Activated naive CD8-positive, alpha-beta T cell treated with anti-CD3 and anti-CD28 coated beads, Interleukin-2, amount 10 ng/mL, durations not matched to agents 7 days and 5 days (primary cell): ENCODE measurements at places on chromosomes 6 and 20.
A peak's percentile ranks its signal among the peaks of the same experiment; 100 is the strongest.

DNA sequence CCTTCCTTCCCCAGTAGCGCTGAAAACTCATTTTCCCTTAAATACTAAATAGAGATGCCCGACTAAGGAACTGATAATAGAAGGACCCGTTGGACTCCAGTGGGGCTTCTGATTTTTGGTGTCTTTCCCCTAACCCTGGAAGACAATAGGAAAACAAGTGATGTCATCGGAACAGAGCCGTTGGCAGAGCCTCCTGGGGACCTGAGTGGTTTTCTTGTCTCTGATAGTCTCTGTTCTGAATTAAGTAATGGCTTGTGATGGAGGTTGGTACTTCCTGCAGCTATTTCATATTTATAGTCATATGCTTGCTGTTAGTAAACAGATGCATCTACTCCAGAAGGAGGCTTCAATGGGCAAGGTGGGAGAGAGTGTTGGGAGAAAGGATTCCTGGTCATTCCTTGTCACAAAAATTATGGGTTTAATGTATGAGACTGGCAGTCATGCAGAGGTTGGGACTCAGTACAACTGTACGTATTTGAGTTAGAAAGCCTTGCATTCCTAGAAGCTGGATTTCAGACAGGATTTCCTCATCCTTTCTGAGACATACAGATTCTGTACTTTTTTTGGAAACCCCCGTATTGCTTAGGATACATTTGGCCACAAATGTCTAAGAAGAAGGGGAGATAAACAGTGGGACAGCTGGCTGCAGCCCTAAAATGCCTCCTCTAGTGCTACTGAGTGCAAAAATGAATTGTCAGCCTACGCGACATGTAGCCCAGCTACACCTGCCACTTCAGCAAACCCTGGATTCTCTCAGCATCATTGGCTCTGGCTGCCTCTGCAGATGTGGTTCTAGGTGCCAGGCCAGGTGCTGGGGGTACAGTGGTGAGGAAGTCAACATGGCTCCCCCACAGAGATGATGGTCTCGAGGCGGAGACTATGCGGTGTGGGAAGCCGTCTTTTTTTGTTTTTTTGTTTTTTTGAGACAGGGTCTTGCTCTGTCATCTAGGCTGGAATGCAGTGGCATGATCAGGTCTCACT lies 38.1 kb downstream of the CDS2 start:
- H3K27ac ChIP-seq = no peak overlapping the region
- no peak overlapping the region for H3K4me3 ChIP-seq
- no peak for DNase-seq
- no peaks in the 10 kb centered on the region for H3K27me3 ChIP-seq
- peaks cover 36% of the 10 kb centered on the region for H3K4me1 ChIP-seq
- H3K36me3 ChIP-seq = peaks cover 7% of the 10 kb centered on the region

- H3K4me1 ChIP-seq = no peaks in the 10 kb centered on the region
- no peak overlapping the region for H3K27ac ChIP-seq
- H3K4me3 ChIP-seq = no peak overlapping the region
- H3K27me3 ChIP-seq = no peaks in the 10 kb centered on the region
- DNase-seq = no peak
- H3K36me3 ChIP-seq = no peaks in the 10 kb centered on the region
Measured at GRCh38 chr6:119800526-119800925, 451.0 kb upstream of the MAN1A1 start.

DNA sequence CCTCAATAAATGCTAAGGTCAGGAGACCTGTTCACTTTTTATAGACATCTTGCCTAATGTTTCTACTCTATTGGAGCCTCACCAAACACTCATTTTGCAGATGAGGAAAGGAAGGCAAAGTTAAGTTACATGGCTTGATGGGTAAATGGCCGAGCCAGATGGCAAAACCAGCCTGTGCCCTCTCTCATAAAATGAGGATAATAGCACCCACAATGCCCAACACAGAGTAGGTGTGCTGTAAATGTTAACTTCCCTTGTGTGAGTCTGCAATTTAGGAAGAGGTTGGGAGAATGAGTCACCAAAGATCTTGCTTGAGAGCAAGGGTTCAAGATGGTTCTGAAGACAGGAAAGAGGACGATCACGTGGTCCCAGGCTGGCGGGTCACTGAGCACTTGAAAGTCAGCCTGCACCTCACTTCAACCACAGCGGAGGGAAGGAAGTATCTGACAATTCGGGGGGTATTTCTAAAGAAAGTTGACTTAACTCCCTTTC lies 3.3 kb downstream of the KCNK5 start:
- peaks cover 34% of the 10 kb centered on the region for H3K36me3 ChIP-seq
- H3K4me1 ChIP-seq = peaks cover 69% of the 10 kb centered on the region
- peak overlapping the region; percentile 96 for H3K27ac ChIP-seq
- H3K4me3 ChIP-seq = peak overlapping the region; percentile 85

- H3K4me3 ChIP-seq = no peak overlapping the region
- H3K27me3 ChIP-seq = peaks cover 15% of the 10 kb centered on the region
- H3K27ac ChIP-seq = no peak overlapping the region
- DNase-seq = peak; percentile 39
- H3K36me3 ChIP-seq = no peaks in the 10 kb centered on the region
- peaks cover 14% of the 10 kb centered on the region for H3K4me1 ChIP-seq
Measured at GRCh38 chr6:47655719-47656595, 42.4 kb upstream of the ADGRF4 start.

- no peaks in the 10 kb centered on the region for H3K4me1 ChIP-seq
- DNase-seq = no peak
- H3K4me3 ChIP-seq = no peak overlapping the region
- H3K36me3 ChIP-seq = no peaks in the 10 kb centered on the region
- no peak overlapping the region for H3K27ac ChIP-seq
Measured at GRCh38 chr6:74574794-74575193, 631.1 kb downstream of the COL12A1 start.

DNA sequence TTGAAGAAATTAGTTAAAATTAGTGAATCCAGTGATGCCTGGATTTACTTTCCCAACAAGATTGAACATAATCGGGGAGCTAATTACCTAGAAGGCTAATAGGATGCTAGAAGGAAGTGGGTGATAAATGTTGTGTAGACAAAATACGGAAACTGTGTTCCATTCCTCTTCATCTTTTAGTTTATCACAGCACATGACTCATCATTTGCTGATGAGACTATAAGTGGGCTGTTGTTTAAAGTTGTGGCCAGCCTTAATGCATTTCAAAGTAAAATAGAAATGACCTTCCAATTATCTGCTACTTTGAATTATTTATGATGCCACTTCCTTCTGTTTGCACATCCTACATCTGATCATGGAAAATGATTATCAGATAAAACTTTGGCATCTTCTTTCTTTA lies 43.4 kb downstream of the OGFRL1 start:
- peaks cover 4% of the 10 kb centered on the region for H3K4me1 ChIP-seq
- no peaks in the 10 kb centered on the region for H3K36me3 ChIP-seq
- H3K4me3 ChIP-seq = no peak overlapping the region
- no peak overlapping the region for H3K27ac ChIP-seq
- H3K27me3 ChIP-seq = peaks cover 7% of the 10 kb centered on the region

GRCh38 chr6:19299129-19299528 lies 538.0 kb upstream of the ID4 start:
- no peak overlapping the region for H3K27ac ChIP-seq
- no peak for DNase-seq
- no peaks in the 10 kb centered on the region for H3K36me3 ChIP-seq
- no peaks in the 10 kb centered on the region for H3K4me1 ChIP-seq
- H3K27me3 ChIP-seq = no peaks in the 10 kb centered on the region

GRCh38 chr6:5471637-5472398 lies 210.5 kb downstream of the FARS2 start:
- H3K27ac ChIP-seq = no peak overlapping the region
- H3K36me3 ChIP-seq = peaks cover 3% of the 10 kb centered on the region
- H3K27me3 ChIP-seq = no peaks in the 10 kb centered on the region
- H3K4me3 ChIP-seq = no peak overlapping the region

DNA sequence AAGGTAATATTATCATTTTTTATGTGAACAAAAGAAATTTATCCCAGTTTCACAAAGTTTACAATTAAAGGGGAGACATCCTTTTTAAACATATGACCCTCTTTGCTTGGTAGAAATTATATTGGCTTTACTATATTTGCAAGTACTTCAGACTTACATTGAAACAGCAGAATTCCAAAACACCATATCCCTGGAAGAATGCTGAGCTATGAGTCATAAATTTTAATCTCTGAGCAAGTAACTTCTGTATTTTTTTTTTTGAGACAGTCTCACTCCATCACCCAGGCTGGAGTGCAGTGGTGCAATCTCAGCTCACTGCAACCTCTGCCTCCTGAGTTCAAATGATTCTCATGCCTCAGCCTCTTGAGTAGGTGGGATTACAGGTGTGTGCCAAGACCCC lies 240.4 kb downstream of the TBC1D32 start:
- no peak for DNase-seq
- peaks cover 10% of the 10 kb centered on the region for H3K36me3 ChIP-seq
- H3K4me3 ChIP-seq = no peak overlapping the region
- H3K4me1 ChIP-seq = no peaks in the 10 kb centered on the region
- H3K27ac ChIP-seq = no peak overlapping the region

DNA sequence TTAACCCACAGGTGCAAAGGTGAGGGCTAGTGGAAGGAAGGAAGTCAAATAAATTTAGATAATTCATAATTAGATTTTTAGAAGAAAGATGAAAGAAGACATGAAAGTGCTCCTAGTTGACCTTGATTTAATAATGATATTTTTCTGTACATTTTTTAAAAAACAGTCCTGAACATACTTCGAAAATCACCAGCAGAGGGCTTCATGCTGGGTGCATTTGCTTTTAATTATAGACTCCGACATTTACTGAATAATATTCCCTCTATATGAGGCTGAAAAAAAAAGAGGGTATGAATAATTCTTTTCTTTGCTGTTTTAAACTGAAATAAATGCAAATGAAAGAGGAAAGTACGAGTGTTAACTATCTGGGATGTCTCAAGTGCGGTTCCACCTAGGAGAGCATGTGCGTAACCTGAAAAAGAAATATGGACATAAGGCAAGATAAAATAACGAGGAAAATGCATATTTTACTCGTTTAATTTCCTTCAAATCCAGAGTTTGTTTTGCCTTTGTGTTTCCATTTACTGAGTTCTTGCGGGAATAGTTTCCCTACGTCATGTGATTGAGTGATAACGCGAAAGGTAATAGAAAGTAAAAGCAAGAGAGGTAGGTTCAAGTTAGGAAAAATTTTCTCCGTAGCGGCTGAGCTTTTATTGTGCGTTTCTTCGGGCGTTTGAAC lies 3.1 kb upstream of the TFAP2B start:
- H3K27me3 ChIP-seq = peaks cover 44% of the 10 kb centered on the region
- H3K36me3 ChIP-seq = no peaks in the 10 kb centered on the region
- no peak for DNase-seq
- peak overlapping the region; percentile 28 for H3K27ac ChIP-seq

DNA sequence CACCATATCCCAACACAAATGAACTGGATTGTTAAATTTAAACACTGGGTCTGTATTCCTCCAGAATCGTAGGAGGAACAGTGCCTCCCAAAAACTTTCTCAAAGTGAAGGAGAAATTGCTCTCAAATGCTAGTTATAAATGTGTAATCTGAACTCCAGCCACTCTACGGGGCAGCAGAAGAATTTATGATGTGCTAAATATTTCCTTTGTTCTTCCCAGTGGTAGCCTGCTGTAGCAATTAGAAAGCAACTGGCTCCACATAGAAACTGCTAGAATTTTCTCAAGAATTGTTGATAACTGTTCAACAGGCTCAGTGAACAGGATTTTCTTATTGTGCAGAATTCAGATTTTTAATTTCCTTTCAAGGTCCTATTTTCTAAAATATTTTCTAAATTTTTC lies 49.8 kb upstream of the EYA4 start:
- H3K4me3 ChIP-seq = no peak overlapping the region
- no peak overlapping the region for H3K27ac ChIP-seq
- no peaks in the 10 kb centered on the region for H3K4me1 ChIP-seq

GRCh38 chr20:18739751-18740166 lies 73.8 kb upstream of the SCP2D1 start:
- DNase-seq = no peak
- no peak overlapping the region for H3K4me3 ChIP-seq
- H3K36me3 ChIP-seq = no peaks in the 10 kb centered on the region
- H3K27ac ChIP-seq = no peak overlapping the region
- H3K4me1 ChIP-seq = no peaks in the 10 kb centered on the region

- peak overlapping the region; percentile 39 for H3K4me3 ChIP-seq
- peaks cover 61% of the 10 kb centered on the region for H3K4me1 ChIP-seq
- peak overlapping the region; percentile 68 for H3K27ac ChIP-seq
- no peaks in the 10 kb centered on the region for H3K27me3 ChIP-seq
Measured at GRCh38 chr20:45052698-45053429, 48.1 kb downstream of the KCNS1 start.

DNA sequence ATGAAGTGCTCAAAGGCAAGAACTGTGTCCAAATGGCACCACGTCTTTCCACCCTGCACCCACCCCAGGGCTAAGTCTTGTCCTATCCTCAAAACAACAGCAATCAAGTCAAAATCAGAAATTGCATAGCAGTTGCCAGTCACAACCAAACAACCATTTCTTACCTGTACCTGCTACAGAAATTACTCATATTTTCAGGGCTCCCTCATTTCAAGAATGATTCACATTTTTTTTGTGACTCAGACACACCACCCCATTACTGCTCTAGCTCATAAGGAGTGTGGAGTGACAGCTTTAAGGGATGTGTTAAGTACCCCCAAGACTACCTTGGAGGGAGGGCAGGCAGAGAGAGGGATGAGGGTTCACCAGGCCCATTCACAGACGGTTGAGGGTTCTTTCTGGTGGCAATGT lies 111.7 kb downstream of the TRERF1 start:
- H3K27me3 ChIP-seq = no peaks in the 10 kb centered on the region
- DNase-seq = no peak

GRCh38 chr6:119669221-119669620 lies 319.7 kb upstream of the MAN1A1 start:
- H3K4me3 ChIP-seq = no peak overlapping the region
- peaks cover 9% of the 10 kb centered on the region for H3K27me3 ChIP-seq

DNA sequence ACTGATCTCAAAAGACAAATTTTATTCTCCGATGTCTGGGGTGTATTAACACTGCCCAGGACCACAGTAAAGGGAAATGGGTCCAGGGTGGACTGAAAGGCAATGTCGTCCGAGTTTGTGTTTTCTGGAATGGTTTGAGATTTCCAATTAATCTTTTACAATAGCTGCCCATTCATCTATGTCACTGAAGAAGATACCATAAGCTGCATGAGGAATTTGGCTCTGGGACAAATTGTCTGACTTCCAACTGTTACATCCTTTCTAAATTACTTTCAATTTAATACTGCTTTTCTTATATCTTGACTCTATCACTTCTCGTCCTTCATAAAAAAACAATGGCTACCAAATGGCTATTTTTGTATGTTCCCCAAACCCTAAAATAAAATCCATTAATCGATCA lies 130.7 kb upstream of the KCNK16 start:
- DNase-seq = no peak
- H3K27me3 ChIP-seq = peaks cover 3% of the 10 kb centered on the region
- no peak overlapping the region for H3K4me3 ChIP-seq

GRCh38 chr6:150079604-150080003 lies 10.7 kb upstream of the ULBP3 start:
- peak overlapping the region; percentile 8 for H3K4me3 ChIP-seq
- peak; percentile 54 for DNase-seq
- H3K27me3 ChIP-seq = peaks cover 39% of the 10 kb centered on the region
- H3K4me1 ChIP-seq = peaks cover 26% of the 10 kb centered on the region

- no peaks in the 10 kb centered on the region for H3K36me3 ChIP-seq
- H3K4me1 ChIP-seq = no peaks in the 10 kb centered on the region
- no peak overlapping the region for H3K4me3 ChIP-seq
- no peaks in the 10 kb centered on the region for H3K27me3 ChIP-seq
- DNase-seq = no peak
Measured at GRCh38 chr6:114534813-114535212, 192.0 kb upstream of the HS3ST5 start.

- DNase-seq = no peak
- peaks cover 6% of the 10 kb centered on the region for H3K4me1 ChIP-seq
- no peaks in the 10 kb centered on the region for H3K36me3 ChIP-seq
- H3K4me3 ChIP-seq = no peak overlapping the region
- no peak overlapping the region for H3K27ac ChIP-seq
Measured at GRCh38 chr6:30044630-30045029, 16.4 kb upstream of the POLR1H start.
